ENCODE measurements at places on chromosomes 12 and 14.

DNA sequence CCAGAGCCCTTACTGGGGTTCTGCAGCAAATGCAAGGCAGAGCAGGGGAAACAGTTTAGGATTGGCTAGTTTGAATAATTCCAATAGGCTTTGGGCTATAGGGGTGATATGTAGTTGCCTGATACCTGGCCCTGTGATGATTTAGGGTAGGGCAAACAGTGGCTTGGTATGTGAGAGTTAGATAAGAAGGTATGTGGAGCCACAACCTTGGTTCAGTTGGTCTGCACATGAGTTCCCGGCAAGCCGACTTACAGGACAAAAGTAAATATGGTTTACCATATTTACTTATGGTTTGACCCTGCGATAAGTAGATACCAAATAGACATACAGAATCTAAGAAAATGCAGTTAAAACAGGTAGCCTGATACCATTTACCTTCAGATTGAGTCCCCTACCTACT lies 8.3 kb upstream of the CAPRIN2 start:
- no peak for DNase-seq

GRCh38 chr12:89901906-89902642 lies 193.4 kb upstream of the ATP2B1 start:
- DNase-seq = no peak

- DNase-seq = peak; percentile 68
Observed at GRCh38 chr12:77324763-77325468, 259.5 kb upstream of the E2F7 start.

- DNase-seq = no peak
Observed at GRCh38 chr12:54421175-54421878, 2.3 kb upstream of the ITGA5 start.

DNA sequence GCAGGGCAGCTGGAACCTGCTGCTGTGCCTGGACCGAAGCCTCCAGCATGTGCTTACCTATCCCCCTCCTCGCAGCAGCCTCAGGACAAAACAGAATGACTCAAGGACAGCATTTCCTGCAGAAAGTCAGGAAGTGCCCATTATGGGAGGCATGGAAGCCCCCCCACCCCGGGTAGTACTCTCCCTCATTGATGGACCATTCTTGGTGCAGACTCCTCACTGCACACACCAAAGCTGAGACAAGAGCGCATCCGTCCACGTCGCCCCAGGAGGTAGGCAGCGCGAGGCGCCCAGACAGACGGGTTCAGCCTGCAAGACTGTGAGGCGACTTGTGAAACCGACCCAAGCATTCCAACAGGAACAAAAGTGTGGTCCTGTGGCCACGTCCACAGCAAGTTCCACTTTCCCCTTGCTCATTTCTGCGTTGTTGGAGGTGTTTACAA lies 243.9 kb upstream of the ATXN7L3B start:
- no peak for DNase-seq

DNA sequence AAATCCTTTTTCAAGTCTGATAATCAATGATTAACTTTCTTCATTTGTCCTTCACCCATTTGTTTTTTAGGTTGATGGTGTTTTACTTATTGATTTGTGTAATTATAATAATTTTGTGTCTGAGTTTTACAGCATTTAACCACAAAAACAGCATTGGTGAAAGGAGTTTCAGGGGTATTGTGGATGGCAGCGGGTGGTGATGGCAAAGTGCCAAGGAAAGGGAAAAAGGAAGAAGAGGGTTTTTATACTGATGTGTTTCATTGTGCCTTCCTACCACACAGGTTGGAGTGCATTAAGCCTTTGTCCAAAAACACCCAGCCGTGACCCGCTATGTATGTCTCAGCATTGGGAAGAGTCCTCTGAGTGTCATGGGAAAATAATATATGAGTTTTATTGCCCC lies 150.3 kb downstream of the DAD1 start:
- DNase-seq = no peak

DNA sequence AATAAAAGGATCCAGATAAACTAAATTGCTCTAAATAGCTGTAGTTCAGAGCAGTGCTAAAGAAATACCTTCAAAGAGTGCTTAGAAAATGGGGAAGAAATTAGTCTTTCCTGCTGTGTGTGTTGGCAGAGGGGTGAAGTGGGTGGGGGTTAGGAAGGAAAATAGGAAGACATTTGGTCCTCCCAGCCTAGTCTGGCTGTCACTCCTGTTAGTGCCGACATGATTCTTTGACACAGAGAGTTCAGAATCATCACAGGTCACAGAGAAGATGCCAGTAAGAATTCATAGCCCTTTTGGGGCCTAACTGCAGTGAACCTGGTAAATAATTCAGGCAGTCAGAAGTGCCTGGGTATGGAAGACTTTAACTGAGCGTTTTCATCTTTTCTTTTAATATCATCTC lies 74.8 kb downstream of the FLRT2 start:
- DNase-seq = no peak

DNA sequence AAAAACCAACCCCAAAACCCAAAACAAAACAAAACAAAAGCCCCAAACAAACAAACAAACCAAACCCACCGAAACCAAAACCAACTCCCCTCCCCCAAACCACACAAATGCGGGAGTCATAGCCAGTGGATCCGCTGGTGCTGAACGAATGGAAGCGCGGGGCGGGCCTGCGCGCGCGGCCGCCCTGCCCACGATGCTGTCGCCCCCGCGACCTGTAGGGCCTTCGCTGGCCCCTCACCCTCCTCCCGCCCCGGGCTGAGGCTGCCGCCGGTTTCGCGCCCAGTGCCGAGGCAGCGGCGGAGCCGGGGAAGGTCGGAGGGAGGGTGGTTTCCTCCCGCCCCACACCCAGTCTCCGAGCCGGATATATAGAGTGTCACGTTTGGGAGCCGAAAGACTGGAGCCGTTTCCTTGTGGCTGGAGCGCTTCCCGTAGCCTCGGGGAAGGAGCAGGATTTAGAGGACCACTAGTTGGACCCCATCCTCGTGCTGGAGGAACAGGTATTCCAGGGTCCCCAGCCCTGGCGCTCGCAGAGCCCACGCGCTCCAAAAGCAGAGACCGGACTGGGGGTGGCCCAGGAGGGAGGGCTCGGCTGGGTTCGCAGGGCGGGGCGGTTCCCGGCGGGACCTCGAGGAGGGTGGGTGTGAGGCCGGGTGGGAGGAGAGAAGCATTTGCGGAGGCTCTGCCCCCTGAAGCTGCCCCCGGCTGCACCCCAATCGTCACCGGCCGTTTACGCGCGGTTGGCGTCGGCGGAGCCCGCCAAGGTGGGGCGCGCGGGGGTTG lies at the start of gene FAR2:
Gene FAR2, plus strand, starts transcription at position 368 of the 780 bp plus-strand sequence. CDS start 121,172 bp downstream, outside the sequence.
- no peak for DNase-seq

GRCh38 chr12:52806821-52807543 lies 6.9 kb downstream of the KRT4 start:
- DNase-seq = no peak

DNA sequence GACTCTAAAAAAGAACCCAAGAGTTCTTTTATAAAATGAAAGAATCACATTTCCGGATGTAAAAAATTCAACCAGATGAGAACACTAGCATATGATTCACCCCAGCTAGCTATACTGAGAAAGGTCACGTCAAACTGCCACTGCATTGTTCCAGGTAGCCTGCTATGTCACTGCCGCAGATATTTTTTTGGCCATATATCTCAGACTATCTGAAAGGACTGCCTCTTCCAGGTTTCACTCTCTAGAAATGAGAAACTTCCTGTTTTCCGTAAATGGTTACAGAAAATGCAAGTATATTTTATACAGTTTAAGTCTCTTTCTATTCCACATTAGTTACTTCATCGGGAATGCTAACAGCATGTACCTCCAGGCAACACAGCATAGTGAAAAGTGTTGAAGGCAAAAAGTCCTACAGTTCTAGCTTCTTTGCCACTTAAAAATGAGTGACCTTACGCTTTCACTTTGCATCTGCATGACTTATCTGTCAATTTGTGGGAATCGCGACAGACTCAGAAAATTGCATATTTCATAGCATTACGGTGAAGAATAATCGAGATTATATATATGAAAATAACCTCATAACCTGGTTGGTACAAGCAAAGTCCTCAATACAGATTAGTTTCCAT lies 105.2 kb downstream of the MED13L start:
- DNase-seq = no peak

GRCh38 chr14:24710403-24711112 lies 76.6 kb upstream of the GZMB start:
- DNase-seq = peak; percentile 52

DNA sequence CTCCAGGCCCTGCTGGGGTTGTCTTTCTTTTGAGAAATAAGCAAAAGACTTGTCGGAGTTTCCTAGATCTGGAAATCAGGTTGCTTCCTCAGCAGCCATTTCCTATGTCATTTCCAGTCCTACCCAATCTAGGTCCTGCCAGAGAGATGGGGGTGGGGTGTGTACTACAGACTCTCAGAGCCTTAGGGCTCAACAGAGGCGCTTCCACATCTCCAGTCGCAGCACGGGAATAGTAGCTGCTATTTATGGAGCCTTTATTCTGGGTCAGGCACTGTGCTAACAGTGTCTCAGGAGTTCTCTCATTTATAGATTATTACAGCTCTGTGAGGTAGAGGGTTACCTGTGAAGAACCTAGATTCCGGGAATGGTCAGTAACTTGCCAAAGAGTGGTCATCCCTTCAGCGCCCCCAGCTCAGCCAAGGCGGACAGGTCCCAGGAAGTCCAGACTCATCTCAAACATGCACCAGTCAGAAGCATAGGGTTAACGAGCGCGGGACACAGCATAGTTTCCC lies 21.9 kb downstream of the DHRS2 start:
- no peak for DNase-seq

DNA sequence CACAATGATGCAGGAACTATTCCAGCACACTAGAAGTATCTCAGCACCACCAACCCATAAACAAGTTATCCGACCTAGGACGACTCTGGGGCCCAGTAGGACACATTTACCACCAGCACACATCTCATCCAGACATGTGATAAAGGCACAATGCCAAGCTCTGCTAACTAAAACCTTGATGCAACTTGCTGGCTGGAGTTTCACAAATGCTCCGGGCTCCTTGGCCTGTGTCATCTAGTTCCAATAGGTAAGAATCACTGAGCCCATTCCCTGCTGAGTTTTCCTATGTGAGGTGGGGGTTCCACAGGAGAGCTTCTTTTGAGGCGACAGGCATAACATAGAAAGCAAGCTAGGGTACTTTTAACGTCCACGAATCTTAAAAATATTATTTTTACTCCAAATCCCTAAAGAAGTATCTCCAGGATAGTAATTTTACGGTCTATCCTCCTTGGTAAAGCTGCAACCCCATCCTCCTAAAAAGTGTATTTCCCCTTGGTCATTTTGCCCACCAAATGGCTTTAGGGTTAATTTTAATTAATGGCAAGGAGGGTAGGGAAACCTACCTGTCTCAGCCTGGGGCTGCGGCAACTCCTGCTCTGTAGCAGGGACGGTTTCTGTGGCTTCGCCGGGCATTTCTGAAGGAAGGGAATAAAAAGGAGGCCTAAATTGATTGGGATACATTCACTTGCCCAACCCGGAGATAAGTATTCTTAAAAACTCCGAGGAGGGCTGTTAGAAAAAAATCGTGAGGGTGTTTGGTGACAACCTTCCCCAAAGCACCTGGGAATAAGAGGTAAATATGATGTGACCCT lies 1.0 kb downstream of the NACA start:
- DNase-seq = peak; percentile 29

GRCh38 chr12:19199332-19199731 lies 69.8 kb downstream of the PLEKHA5 start:
- DNase-seq = no peak

GRCh38 chr14:66315548-66315947 lies 170.6 kb upstream of the CCDC196 start:
- DNase-seq = no peak

DNA sequence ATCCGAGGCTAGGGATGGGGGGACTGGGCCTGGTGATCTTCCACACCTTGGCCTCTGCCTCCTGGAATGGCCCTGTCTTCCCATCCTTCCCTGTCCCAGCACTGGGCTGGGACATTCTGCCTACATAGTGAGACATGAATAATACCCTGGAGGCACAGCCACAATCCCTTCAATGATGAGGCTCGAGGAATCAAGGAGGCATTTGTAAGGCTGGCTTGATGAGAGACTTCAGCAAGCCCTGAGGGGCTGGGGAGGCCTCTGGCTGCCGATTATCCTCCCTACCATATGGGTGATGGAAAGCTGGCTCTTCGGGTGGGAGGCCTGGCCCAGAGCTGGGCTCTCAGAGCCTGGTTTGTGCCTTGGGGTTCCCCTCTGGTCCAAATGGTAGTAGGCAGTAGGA lies 92.5 kb downstream of the CALM1 start:
- no peak for DNase-seq

DNA sequence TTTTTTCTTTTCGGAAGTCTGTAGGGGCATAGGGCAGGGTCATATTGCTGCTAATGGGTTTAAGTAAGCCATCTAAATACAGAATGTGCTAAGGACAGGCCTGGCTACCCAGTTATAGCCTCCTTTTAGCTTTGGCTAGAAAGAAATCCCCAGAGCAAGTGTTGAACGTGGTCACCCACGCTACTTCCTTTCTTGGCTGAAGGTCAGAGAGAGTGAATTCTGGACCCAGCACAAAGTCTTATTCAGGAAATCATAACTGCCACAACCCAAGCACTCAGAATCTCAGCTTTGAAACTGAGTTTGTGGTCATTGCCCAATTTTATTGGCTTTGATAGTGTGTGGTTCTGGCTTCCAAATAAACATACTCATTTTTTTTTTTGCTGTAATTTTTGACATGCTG lies 542.1 kb upstream of the ATP2B1 start:
- no peak for DNase-seq

DNA sequence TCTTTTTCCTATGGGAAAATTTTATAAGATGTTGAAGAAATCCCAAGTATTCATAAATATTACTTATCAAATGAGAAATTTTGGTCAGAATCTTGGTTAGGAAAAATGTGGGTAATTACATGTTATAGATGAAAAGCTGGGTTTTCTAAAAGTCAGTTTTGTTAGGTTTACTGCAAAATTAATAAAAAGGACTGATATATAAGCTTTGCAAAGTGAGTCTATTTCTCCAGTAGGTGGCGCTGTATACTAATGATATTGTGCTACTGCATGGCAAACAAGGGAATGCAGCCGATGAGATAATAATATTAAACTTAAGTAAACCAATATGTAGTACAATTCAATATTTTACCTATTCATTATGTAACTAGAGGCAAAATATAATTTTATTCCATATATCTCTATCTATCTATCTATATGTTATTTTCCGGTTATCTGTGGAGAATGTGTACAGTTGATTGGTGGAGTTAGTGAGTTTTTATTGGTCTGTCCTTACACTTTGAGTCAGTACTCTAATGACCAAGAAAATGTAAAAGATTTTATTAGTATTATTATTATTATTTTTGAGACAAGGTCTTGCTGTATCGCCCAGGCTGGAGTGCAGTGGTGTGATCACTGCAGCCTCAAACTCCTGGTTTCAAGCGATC lies 32.9 kb downstream of the MIPOL1 start:
- DNase-seq = peak; percentile 71

- no peak for DNase-seq
Observed at GRCh38 chr14:25116607-25117006, 66.7 kb upstream of the STXBP6 start.

- peak; percentile 60 for DNase-seq
Observed at GRCh38 chr14:23559010-23559925, 3.2 kb downstream of the THTPA start.

GRCh38 chr12:44589697-44590096 lies 286.4 kb downstream of the NELL2 start:
- DNase-seq = no peak

Measured in NCI-H460 (cell line).